Brain microvascular endothelial cell (primary cell): ENCODE measurements at places on chromosomes 6 and 20.

DNA sequence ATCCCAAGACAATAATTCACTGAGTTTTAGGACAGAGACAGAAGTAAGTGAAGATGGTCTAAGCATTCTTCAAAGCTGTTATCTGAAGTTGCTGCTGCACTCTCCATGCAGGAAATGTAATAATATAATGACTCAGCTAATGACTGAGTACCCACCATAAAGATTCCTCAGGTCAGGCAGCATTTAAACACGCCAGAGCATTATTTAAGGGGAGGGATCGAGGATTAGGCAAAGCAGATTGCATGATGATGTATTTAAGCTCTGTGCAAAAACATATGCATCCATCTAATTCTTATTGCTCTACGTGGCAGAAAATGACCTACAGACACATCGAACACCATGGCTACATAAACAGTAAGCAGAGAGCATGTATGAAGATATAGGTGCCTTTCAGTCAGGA is 216.4 kb downstream of the UNC5CL start:
- no peak for DNase-seq

DNA sequence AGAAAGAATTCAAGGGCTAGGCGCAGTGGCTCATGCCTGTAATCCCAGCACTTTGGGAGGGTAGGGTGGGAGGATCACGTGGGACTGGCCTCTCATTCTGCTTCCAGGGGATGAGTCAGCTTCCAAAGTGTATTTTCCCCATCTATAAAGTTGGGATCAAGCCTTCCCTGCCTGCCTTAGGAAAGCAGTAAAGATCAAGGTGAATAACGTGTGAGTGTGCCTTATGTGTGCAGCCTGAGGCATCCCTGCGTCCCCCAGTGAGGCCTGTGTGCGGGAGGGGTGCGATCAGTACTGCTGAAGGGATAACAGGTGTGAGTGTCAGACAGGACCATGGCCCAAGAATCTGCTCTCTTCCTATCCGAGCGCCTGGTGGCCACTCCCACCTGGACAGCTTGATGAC is 26.8 kb downstream of the TMEM181 start:
- DNase-seq: no peak

DNA sequence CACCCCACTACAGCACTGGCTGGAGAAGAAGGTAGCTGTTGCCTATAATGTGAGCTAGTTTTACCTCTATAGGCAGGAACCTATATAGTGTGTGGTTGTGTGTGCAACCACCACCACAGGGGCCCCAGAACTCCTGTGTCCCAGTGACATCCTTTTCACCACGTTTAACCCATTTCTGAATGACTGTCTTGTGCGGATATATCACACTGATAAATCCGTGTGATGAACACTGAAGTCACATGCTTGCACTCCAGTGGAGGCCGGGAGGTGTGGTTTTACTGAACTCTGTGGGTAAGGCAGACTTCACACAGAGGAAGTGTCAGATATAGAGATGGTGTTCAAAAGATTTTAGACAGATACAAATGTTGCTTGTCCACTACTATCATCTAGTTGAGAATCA is 32.5 kb downstream of the SDHAF4 start:
- no peak for DNase-seq

GRCh38 chr6:133394630-133395029 is 153.5 kb downstream of the EYA4 start:
- DNase-seq: no peak

GRCh38 chr6:27311806-27312145 is 297 bp downstream of the POM121L2 start:
- DNase-seq: no peak

DNA sequence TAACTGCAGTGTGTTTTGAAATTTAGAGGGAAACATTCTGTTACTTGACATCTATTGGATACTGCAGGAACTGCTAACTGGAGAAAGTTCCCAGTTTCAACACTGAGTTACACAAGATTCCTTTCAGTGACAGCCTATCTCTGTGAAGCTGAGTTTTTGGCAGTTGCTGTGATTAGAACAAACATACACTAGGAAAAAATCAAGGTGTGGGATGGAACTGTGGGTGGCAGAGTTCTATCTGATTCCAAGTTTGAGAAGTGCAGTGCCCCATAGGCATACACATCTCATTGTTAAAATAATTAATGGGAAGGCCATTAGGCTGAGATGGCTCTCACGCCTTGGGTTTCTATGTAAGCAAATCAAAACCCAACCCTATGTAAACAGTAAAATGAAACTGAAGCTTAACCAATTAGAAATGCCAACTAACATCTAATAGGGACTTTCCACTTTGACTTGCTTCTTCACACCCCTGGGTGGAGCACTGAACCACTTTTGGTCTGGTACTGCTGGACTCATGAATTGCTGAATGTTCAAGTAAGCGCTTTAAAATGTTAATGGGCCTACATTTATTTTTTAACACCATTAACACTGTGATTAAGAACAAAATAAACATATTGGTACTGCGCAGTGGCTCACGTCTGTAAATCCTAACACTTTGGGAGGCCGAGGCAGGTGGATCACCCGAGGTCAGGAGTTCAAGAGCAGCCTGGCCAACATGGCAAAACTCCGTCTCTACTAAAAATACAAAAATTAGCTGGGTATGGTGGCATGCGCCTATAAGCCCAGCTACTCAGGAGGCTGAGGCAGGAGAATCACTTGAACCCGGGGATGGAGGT is 55.2 kb upstream of the TBC1D7 start:
- no peak for DNase-seq

GRCh38 chr20:22984008-22984407 is 51.1 kb upstream of the SSTR4 start:
- DNase-seq: no peak
